Thyroid gland (tissue), 4 donors: ENCODE measurements at places on chromosomes 1 and 21.

GRCh38 chr21:36929622-36930021, 36.8 kb downstream of the HLCS start:
- DNase-seq = no peak

- no peak for DNase-seq
Measured at GRCh38 chr1:60813071-60813470, 269.3 kb upstream of the NFIA start.

DNA sequence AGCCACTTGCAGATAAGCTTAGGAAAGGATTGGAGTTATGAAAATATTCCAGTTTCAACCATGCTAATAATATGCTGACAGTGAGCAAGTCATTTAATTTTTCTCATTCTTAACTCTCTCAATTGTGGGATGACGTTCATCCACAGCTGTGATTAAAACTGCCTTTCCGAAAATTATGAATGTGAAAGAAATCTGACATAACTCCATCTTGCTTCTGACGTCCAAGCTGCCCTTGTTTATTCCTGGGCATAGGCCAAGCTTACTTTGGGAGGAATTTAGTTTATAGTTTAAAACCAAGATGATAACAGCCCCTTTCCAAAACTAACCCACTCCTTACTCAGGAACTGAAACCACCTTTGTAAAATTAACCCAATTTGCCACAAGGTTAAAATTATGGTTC, 11.0 kb upstream of the RGS18 start:
- no peak for DNase-seq

DNA sequence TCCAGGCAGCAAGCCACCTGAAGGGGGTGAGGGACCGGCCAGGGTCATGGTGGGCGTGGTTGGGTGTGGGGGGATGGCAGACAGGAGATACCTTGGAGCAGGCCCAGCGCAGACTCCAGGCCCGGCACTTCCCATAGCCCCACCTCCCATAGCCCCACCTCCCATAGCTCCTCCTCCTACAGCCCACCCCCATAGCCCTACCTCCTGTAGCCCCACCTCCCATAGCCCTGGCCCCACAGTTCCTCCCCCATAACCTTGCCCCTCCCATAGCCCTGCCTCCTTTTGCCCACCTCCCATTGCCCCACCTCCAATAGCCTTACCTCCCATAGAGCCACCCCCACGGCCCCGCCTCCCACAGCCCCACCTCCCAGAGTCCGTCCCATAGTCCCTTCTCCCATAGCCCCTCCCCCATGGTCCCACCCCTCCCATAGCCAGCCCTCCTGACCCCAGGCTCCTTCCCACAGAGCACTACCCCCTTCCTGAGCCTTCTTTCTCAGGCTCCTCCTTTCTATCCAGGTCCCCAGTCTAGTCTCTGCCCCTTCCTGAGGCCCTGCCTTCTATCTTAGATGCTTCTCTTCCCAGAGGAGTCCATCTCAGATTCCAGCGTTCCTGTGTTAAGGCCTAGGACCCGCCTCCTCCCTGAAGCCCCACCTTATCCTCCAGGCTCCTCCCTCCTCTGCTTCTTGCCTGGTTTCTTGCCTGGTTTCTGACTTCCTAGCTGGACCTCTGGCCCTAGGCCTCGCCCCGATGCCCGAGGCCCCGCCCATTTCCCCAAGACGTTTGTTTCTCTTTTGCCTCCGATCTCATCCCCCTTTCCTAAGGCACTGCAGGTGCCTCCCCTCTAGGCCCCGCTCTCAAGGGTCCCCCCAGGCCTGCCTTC, 46.8 kb downstream of the PTPRU start:
- DNase-seq = peak; percentile 12

DNA sequence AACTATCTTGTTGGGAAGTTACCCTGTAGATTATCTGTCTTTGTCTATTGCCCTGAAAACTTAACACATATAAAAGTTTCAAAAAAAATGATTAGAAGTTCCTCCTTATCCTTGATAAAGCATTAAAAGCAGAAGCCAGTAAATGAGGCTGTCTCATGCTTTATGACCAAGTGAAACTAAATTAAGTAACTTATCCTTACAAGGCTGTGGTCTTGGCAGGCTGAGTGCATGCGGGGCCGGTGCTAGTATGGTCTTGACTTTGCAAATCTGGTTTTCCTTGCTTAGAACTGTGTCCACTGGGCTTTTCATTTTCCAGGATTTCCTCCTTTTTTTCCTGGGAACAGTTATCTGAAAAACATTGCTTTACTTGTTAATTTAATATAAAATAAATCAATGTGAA, 43.1 kb downstream of the PCNX2 start:
- DNase-seq = no peak
